ENCODE measurements at places on chromosomes 4 and X.
A peak's percentile ranks its signal among the peaks of the same experiment; 100 is the strongest.

DNA sequence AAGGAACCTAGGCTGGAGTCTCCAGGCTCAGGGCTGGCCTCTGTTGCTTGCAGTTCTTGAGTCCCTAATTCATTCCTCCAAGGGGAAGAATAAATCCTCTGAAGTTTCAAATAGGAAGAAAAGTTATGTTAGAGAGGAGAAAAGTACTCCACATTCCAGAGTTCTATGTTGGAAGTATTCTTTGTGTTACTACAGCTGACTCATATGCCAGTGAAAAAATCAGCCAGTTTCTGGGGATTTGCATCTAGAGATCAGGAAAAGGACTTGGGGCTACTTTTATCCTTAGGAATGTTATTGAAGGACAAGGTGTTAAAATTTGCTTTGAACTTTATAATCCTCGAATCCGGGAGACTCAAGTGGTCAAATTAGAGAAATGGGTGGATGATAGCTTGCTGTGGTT lies 11.7 kb upstream of the NUDT9 start:
- DNase-seq = no peak

GRCh38 chrX:14817571-14817970 lies 55.3 kb downstream of the FANCB start:
- DNase-seq = no peak

DNA sequence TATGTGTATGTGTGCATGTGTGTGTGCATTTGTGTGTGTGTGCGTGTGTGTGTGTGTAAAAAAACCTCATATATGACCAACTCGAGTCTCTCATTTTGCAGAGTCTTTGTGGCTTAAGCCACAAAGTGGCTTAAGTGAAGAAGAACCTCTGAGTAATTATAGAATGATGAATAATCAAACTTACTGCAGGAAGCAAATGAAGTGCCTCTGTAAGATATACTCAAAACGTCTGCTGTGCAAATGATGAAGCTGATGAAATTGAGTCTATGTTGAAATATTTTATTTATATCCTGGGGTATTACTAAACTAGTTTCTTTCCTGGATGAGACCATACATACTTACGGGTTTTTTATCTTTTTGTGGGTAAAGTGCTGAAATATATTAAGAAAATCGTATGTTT lies 1198.7 kb downstream of the PCDH7 start:
- no peak for DNase-seq

DNA sequence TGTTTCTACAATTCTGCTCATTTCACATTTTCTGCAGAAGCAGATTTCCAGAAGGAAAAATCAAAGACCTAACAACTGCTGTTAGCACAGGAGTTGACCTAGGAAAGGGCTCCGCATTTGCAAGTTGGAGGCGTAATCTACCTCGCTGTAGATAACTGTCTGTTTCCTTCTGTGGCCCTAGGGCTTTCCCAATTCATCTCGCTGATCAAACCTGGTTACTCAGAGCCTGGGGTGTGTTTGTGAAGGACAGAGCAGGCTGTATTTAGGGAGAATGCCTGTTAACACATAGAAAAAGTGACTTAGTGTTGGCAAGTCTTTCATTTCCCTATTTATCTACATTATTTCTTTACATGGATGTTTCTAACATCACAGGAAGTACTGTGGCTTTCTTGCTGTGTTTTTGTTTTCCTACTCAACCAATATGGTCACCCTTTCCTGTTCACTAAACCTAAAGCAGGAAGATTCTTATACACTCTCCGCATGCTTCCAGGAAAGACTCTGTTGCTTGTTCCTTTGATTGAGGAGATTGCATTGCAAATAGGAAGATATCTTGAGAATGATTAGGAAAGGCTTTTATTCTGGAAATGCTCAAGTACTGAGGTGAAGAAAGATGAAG lies 40.5 kb downstream of the AGA start:
- DNase-seq = no peak

GRCh38 chrX:84259868-84260267 lies 71.9 kb upstream of the RPS6KA6 start:
- no peak for DNase-seq

DNA sequence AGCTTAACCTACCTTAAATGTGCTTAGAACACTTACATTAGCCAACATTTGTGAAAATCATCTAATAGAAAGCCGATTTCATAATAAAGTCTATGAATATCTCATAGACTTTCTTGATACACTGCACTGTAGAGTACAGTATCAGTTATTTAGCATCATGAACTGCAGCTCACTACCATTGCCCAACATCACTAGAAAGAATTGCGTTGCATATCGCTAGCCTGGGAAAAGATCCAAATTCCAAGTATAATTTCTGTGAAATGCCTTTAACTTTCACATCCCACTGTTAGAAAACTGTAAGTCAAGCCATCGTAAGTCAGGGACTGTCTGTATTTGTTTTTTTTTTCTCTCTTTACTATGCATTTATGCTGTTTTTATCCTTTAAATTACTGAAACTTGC lies 918.6 kb upstream of the PABPC4L start:
- no peak for DNase-seq

GRCh38 chr4:174521800-174522182 lies 497 bp downstream of the HPGD start:
- DNase-seq = peak; percentile 32

- DNase-seq = no peak
These were observed 36.7 kb downstream of the UBQLN2 start for GRCh38 chrX:56600141-56600540.

GRCh38 chrX:46398126-46398525 lies 147.1 kb downstream of the ZNF674 start:
- no peak for DNase-seq

- DNase-seq = no peak
These were observed 619.7 kb downstream of the GRXCR1 start for GRCh38 chr4:43512253-43512652.

DNA sequence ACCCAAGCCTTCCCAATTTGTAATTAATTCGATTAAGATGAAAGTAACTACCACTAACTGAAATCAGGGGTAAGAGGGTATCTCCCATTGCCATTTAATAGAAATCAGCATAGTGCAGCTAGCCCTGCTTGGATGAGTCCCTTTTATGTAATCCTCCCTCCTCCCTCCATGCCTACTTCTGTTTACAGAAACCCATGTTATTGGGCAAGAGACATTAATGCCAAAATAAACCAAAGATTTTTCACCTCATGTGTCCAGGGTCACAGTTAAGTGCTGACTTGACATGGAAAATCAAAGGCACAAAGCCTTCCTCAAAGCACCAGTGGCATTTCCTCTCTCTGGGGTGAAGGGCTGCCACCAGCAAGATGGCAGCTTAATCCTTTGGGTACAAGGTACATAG lies 50.8 kb downstream of the ZC4H2 start:
- no peak for DNase-seq

Measured in activated T-cell treated with anti-CD3 and anti-CD28 coated beads, Interleukin-2, amount 50 U/mL, for 1 hour (primary cell).